GM19239 (cell line): ENCODE measurements at places on chromosomes 2 and 18.

GRCh38 chr2:173741759-173742158 is 223.4 kb downstream of the SP3 start:
- no peak for DNase-seq

DNA sequence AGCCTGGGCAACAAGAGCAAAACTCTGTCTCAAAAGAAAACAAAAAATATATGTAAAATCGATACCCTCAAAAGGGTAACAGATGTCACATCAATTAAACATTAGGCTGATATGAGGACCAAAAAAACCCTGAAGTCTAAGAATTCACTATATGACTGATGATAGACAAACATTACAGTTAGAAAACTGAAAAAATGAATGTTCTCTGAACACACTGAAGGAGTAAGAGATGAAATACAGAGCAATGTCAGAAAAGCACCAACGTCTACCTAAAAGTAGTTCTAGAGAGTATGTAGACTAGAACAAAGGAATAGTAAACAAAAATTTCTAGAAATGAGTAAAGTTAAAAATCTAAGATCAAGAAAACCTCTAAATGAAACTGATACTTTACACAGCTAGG is 81.9 kb downstream of the SLC66A3 start:
- no peak for DNase-seq

GRCh38 chr18:37889963-37890362 is 324.4 kb upstream of the CELF4 start:
- no peak for DNase-seq

- DNase-seq, result no peak
Observed at GRCh38 chr2:70243806-70244584, 4.4 kb downstream of the TIA1 start.

GRCh38 chr2:183495589-183496267 is 371.5 kb downstream of the NUP35 start:
- DNase-seq, result no peak

DNA sequence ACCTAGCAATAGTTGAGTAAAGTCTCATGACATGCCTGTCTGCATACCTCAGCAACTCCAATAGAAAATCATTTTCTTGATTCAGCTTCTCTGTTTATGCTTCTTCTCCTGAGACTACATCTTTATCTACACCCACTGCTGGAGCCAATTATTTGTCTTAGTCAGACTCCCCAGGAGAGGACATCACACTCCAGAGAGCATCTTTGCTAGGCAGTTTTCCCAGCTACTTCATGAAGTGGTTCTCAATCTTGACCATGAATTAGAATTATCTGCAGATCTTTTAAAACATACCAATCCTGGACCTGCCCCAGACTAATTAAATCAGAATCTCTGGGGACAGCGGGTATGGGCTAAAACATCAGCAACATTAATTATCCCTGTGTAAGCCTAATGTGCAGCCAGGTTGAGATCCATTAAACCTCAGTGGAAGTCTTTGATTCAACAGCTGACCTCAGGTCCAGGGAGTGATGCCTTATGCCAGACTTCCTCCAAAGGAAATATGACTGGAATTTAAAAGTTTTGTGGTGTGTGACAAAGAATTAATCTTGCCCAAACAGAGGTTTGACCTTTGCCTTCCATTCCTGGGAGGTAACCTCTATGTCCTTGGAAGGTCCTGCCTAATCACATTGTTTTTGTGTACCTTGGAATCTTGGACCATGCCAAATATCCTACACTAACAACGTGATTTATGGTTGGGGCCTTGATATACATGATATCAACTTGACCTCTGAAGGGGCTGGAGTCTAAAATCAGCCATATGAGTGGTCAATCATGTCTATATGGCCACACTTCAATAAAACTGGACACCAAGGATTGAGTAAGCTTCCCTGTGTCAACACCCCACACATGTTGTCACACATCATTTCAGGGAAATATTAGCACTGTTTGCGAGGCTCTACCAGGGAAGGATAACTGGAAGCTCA is 99.3 kb upstream of the DNAJC10 start:
- no peak for DNase-seq

- no peak for DNase-seq
Observed at GRCh38 chr2:74425523-74425922, 4.0 kb downstream of the WDR54 start.

DNA sequence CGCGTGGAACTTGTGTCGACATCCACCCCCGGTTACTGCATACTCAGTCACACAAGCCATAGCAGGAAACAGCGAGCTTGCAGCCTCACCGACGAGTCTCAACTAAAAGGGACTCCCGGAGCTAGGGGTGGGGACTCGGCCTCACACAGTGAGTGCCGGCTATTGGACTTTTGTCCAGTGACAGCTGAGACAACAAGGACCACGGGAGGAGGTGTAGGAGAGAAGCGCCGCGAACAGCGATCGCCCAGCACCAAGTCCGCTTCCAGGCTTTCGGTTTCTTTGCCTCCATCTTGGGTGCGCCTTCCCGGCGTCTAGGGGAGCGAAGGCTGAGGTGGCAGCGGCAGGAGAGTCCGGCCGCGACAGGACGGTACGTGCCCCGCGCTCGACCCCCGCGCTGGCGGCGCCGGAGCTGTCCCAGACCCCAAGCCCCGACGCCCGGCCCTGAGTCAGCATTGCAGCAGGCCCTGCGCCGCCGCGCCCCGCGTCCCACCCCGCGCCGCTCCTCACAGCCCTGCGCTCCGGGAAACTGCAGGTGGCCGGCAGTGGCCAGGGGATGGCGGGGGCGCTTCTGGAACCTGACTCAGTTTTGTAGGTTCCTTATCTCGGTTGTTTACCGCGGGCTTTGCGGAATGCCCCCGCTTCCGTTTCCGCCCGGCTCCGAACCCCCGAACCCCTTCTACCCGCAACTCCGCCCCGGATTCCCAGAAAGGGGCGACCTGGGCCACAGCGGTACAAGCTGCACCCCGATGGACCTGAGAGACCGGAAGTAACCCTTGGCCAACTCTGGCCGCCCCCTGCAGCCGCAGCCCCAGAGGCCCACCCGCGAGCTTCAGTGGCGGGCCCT is at the start of gene CFLAR:
TSS of gene CFLAR (plus strand) at position 50 of the 844 bp plus-strand sequence. CDS start 13,702 bp downstream, outside the sequence.
- DNase-seq, result peak; percentile 48

DNA sequence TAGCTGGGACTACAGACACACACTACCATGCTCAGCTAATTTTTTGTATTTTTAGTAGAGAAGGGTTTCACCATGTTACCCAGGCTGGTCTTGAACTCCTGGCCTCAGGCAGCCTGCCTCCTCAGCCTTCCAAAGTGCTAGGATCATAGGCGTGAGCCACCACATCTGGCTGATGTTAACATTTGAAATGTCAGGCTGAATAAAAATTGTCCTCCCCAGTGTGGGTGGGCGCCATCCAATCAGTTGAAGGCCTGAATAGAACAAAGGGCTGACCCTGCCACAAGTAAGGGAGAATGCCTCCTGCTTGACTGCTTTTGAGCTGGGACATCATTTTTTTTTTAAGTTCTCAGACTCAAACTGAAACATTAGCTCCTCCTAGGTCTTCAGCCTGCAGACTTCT is 21.0 kb upstream of the RHOB start:
- DNase-seq, result no peak

GRCh38 chr2:111946294-111947114 is 48.1 kb downstream of the MERTK start:
- DNase-seq, result no peak

DNA sequence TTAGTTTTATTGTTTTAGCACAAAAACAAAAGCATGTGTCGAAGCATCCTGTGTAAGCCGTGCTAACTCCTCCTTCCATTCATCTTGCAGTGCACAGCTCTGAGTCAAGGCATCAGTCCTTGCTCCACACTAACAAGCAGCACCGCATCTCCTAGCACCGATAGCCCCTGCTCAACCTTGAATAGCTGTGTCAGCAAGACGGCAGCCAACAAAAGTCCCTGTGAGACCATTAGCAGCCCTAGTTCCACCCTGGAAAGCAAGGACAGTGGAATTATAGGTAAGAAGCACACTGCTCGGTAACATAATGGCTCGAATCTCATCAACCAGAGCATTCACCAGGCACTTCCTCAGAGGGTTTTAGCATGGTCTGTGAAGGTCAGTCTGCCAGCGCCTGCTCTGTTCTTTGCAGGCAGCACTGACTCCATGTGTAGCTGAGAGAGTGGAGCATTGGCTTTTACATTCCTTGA is 136.2 kb downstream of the WDSUB1 start:
- DNase-seq, result no peak

DNA sequence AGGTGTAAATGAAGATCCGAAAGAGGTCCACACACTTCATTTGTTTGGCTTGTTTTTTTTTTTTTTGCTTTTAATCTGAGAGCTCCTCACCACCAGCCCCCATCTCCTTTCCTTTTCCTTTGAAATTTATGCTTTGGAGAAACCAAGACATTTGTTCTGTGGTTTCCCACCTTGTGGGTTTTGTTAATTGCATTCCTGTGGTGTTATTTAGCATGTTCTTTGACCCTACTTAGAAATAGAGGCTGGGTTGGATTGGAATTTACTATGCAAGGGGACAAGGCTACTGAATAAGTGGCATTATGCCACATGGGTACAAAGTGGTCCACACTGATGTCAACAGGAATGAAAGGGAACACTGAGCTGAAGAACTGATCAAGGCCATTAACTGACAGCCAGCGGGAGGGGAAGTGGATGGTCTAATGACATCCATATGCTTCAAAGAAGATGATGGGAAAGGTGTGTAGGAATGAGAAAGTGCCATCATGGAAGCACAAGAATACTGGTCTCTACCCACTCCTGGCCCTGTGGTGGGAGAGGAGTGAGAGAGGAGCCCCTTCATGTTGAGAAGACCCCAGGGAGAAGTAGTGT is 8.9 kb downstream of the CCL20 start:
- no peak for DNase-seq

DNA sequence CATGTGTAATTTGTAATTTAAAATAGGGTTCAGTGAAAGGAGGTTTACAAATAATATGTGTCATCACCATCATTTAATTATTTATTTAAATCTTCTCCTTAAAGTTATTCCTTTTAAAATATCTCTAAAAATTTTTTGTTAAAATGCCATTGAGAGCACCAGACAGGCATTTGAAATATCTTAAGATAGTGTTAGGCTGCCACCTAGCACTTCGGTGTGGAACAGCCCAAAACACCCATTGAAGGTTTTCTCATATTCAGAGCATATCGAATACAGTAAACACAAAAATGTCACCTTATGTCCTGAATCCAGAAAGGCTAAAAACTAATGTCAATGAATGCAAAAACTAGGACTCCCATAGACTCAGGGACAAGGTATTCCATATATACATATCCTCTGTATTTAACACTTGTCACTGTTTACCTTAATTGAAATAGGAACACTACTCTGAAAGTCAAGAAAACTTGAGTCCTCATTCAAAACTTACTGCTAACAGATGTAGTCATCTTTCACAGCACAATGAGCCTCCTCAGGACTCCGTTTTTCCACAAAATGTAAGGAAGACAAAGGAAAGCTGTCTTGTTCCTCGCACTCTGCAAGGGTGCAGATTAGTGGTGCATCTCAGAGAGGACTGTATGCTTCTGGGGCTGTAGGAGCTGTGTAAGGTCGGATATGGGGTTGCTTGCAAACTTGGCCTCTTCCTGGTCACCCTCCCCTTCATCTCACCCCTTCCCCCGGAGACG is 329.5 kb downstream of the PAX3 start:
- no peak for DNase-seq

- DNase-seq, result no peak
Observed at GRCh38 chr2:206981086-206981674, 41.9 kb downstream of the CPO start.
